ENCODE measurements at places on chromosomes 3 and 15.

DNA sequence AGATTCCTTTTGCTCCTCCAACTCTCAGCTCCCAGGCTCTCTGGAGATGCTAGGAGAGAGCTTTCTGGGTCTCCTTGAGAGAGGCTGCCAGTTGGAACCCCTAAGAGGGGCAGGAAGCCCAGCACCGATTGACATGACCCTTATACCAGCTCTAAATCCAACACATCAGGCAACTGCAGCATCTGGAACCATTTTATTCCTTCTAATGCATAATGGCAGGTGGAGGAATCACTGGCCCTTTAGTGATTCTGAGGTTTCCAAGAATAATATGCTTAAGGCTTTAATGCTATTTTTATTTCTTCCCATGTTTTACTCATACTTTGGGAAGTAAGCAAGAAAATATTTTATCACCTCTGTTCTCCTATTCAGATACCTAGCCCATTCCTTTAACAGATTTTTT, 60.3 kb upstream of the TEX264 start:
- no peak for DNase-seq

DNA sequence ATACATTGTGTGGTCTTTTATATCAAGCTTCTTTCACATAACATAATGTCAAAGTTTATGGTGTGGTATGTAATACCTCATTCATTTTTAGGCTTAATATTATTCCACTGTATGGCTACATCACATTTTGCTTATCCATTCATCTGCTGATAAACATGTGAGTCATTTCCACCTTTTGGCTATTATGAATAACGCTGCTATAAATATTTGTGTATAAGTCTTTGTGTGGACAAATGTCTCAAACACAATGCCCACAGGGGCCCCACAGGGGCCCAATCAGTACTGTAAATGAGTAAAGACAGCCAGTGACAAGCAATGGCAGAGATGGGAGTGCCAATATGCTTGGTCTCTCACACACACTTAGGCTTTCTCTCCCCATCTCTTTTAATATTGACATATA, 54.2 kb downstream of the PIK3R4 start:
- DNase-seq: no peak

DNA sequence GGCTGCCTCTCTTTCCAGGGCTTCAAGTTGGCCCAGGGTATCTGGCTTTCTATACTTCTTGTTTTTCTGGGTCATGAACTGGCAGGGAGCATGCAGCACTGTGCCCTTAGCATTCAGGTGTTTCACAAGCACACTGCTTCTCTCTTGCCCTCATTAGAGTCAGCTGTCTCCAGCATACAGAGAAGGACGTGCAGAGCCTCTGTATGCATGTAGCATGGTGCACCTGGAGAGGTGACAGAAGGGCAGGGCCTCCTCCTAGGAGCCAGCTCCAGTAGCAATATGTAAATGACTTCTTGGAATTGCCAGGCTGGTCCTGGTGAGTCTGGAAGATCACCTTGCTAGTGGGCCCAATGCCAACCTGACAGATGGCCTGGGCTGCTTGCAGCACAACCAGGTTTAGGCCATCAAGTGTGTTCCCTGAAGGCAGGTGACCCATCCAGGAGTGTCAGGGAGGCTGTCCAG, 44.8 kb upstream of the ATP2C1 start:
- no peak for DNase-seq

DNA sequence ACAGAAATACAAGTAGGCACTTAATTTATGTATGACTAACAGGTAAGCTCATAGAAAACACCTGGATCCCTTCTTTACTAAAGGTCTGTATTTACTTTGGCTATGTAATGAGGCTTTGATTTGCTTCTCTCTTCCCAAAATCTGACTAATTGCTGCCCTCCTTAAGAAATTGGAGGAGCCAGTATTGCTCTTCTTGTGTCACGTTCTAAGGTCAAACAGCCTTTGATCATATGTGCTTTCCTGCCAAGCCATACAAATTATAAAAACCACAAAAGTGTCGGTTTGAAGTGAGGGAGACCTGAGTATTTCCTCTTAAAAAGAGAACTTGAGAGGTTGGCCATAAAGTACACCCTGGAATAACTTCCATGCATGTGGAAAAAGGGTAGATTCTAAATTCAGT, 112.1 kb upstream of the MB21D2 start:
- no peak for DNase-seq

DNA sequence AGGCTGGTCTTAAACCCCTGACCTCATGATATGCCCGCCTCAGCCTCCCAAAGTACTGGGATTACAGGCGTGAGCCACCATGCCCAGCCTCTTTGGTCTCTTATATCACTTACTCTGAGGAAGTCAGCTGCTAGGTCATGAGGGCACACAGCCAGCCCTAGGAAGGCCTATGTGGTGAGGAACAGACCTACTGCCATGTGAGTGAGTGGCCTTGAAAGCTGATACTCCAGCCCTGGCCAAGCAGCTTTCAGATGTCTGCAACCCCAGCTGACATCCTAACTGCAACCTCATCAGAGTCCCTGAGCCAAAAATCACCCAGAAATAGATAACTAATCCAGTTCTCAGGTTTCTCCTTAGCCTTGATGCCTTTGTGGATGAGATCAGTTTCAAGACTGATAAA, 224.3 kb downstream of the EDEM1 start:
- DNase-seq: no peak

DNA sequence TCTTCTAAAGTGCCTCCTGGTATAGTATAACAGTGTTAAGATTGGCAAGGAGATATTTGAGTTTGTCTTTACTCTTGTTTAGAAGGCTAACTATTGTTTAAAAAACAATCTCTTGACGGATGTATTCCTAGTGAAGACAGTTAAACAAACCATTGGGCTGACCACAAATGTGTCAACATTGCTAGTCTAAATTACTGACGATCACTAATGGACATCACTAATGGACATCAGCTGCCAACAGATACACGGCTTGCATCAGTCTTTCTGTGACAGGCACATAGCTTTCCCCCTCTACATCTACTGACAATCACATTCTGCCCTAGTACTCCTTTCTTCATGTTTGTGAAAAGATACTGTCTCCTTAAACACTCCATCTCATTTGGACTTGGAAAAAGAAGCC, 57.1 kb upstream of the ETV5 start:
- no peak for DNase-seq

- DNase-seq: no peak
Observed at GRCh38 chr3:100436951-100437350, 35.6 kb downstream of the LNP1 start.

- no peak for DNase-seq
Observed at GRCh38 chr3:34696831-34697230, 898.4 kb downstream of the PDCD6IP start.

All from hepatocyte (in vitro differentiated cells).